ENCODE measurements at places on chromosomes 13 and 19.

- no peak for DNase-seq
Measured at GRCh38 chr19:6413721-6414643, 10.6 kb downstream of the KHSRP start.

DNA sequence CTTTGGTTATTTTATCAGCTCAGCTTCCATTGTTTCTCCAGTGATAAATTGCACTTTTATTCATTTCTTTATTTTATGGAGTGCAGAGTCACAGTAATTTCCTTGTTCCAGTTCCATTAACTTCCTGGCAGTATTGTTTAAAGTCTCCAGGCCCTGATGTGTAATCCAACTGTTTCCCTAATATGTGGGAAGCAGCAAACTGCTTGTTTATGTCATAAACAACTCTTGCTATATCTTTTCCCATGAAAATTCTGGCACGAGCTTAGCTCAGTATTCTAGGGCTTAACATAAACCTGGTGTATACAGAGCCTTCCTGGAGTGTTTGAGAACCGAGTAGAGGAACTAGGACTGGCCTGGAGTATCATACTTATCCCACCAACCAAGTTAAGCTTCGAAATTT, 83.5 kb upstream of the ARGLU1 start:
- no peak for DNase-seq

DNA sequence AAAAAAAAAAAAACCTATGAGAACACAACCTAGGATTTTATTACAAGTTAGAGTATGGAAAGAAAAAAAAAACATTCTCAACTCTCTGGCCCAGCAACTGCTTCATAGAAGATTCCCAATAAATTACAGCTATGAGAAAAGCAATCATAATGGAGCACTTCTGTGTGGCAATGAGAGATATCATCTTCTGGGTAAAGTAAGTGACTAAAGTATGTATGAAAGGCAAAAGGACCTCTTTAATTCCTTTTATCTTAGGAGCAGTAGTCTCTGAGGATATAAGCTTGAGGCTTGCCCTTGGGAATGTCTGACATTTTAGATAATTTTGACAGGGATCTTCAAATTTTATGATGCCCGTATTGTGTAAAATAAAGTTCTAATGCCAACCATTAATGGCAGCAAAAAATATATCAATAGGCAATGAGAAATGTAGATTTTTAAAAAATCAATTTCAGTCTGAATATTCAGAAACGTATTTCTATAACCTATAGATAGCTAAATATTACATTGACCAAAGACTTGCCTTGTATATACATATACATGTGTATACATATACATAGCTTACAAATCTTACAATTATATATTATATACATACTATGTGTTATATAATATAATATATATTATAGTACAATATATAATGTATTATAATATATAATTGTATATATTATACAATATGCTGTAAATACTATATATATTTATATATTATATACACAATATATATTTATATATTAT, 823.9 kb upstream of the SLITRK1 start:
- DNase-seq = no peak

GRCh38 chr13:50123002-50123401, 107.8 kb downstream of the KCNRG start:
- DNase-seq = peak; percentile 18

DNA sequence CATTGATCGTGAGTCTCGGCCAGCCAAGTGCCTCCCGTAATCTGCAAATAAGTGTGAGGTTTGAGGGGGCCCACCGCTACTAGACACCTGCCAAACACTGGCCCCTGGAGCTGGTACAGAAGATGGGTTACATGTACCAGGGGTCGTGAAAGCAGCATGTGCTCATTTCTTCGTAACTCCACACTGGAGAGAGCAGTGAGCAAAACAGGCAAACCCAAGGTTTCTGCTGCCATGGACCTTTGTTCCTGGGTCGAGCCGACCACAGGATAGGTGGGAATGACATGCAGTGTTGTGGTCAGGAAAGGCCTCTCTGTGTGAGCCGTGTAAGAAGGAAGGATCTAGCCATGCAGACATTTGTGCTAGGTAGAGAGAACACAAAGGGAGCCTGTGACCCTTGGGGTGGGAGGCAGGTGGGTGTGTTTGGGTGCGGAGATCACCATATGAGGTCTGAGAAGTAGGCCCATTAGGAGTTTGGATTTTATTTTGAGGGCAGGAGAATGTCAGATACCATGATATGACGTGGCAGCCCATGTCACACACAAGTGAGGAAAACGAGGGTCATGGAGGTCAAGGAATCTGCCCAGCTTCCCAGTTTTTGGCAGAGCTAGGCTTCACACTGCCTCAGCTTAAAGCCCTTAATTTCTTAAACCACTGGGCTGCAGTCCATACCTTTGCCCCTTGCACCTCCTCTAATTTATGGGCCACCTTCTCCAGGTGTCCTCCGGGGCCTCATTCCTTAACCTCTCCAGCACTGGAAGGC, 919 bp downstream of the GTF3A start:
- no peak for DNase-seq

- no peak for DNase-seq
Measured at GRCh38 chr19:2278459-2279158, 3.4 kb downstream of the PEAK3 start.
